Activated CD4-positive, alpha-beta memory T cell treated with anti-CD3 and anti-CD28 coated beads, Interleukin-2, amount 10 ng/mL, durations not matched to agents 7 days and 5 days (primary cell): ENCODE measurements at places on chromosomes 5 and 9.

DNA sequence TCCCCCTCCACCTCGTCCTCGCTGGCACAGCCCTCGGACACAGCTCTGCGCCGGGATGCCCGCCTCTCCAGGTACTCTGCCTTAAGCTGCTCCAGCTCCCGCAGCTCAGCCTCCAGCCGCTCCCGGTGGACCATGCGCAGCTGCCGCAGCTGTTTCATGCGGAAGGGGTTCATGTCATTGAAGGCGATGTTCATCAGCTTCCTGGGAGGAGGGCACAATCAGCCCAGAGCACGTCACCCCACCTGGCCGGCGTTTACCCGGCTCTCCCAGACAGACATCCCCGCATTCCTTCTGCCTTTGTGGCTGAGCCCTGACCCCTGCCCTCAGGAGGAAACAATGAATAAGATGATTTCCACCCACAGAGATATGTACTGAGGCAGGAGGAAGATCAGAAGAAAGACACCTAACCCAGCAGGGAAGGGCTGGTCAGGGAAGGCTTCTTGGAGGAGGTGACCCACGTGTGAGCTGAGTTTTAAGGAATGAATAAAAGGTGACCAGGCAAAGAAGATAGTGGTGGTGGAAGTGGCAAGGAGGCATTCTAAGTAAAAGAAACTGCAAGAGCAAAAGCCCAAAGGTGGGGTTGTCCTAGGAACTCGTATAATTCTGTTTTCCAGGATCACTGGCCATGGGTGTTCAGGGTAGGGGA, 7.1 kb upstream of the CORO2A start:
- H3K27ac ChIP-seq, result no peak overlapping the region
- H3K36me3 ChIP-seq, result no peaks in the 10 kb centered on the region
- no peak for DNase-seq
- H3K4me1 ChIP-seq, result no peaks in the 10 kb centered on the region

- H3K4me1 ChIP-seq, result peaks cover 50% of the 10 kb centered on the region
- no peaks in the 10 kb centered on the region for H3K27me3 ChIP-seq
- H3K36me3 ChIP-seq, result peaks cover 52% of the 10 kb centered on the region
- peak overlapping the region; percentile 74 for H3K27ac ChIP-seq
- no peak for DNase-seq
Observed at GRCh38 chr9:114894206-114894605, 36.2 kb downstream of the TNFSF8 start.

GRCh38 chr5:57734296-57734695, 251.7 kb upstream of the ACTBL2 start:
- no peaks in the 10 kb centered on the region for H3K4me1 ChIP-seq
- no peak overlapping the region for H3K27ac ChIP-seq
- DNase-seq, result no peak
- no peak overlapping the region for H3K4me3 ChIP-seq

GRCh38 chr9:7243838-7244237, 486.1 kb downstream of the KDM4C start:
- H3K27ac ChIP-seq, result no peak overlapping the region
- DNase-seq, result no peak
- no peak overlapping the region for H3K4me3 ChIP-seq
- no peaks in the 10 kb centered on the region for H3K36me3 ChIP-seq
- no peaks in the 10 kb centered on the region for H3K4me1 ChIP-seq

DNA sequence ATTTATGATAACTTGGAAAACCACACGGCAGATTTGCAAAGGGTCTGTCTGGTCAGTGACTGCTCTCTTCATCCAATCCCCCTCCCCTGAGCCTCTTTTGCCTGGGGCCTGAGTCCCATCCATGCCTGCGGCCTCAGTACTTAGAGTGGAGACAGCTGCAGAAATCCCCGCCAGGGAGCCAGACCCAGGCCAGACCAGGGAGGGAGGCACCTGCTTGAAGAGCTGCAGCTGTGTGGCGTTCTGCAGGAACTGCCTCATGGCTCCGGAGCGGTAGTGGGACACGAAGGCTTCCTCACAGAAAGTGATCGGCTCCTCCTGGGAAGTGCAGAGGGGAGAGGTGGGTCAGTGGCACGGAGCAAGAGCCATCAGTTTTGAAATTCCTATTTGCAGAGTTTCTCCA, 101.6 kb downstream of the CRB2 start:
- H3K27me3 ChIP-seq, result no peaks in the 10 kb centered on the region
- no peak overlapping the region for H3K4me3 ChIP-seq
- H3K27ac ChIP-seq, result no peak overlapping the region
- no peaks in the 10 kb centered on the region for H3K4me1 ChIP-seq
- H3K36me3 ChIP-seq, result no peaks in the 10 kb centered on the region

DNA sequence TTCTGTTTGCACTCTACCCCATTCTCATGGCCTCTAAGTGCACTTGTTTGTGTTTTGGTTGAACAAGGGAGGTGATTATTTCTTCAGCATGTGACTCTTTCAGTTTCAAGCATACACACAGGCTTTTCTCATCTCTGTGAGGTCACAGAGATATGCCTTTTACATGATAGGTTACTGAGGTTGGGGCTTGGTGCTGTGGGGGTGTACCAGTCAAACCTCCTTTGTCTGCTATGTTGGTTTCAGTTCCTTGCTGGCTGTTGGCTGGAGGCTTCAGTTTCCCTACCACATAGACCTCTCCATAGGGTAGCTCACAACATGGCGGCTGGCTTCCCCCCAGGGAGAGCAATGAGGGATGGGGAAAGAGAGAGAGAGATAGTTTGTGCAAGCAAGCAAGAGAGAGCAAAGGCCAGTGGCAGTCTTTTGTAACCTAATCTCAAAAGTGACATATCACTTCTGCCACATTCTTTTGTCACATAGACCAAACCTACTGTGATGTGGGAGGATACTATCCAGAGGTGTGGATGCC, 96.7 kb upstream of the SEMA6A start:
- no peaks in the 10 kb centered on the region for H3K27me3 ChIP-seq
- H3K4me3 ChIP-seq, result no peak overlapping the region
- no peak overlapping the region for H3K27ac ChIP-seq

DNA sequence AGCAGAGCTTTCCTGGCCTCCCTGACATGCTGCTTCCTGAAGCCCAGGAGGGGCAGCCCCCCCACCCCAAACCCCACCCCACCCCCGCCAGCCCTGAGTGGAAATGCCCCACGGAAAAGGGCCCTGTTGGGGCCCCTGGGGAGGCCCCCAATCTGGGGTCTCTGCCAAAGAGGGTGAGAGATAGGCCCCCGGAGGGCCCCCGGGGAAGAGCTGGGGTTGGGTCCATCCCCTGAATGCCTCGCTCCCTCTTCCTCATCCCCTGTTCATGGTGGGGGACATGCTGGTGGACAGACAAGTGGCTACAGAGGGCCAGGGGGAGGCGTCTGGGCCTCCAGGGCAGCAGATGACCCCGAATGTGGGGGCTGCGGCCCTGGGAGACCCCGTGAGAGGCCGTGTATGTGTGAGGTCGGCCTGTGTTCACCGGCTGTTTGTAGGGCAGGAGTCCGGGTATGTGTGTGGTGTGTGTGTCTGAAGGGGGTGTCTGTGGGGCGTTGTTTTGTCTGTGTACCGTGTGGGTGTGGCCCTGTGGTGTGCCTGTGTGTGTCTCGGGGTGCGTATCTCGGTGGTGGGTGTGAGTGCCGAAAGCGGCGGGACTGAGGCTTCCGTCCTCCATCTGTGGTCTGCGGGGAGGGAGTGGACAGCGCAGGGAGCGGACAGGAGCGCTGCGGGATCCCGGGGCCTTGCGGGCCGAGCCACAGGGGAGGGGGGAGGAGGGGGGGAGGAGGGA, 11.3 kb downstream of the C9orf50 start:
- no peaks in the 10 kb centered on the region for H3K27me3 ChIP-seq
- H3K4me1 ChIP-seq, result peaks cover 47% of the 10 kb centered on the region
- DNase-seq, result peak; percentile 70
- H3K36me3 ChIP-seq, result no peaks in the 10 kb centered on the region

DNA sequence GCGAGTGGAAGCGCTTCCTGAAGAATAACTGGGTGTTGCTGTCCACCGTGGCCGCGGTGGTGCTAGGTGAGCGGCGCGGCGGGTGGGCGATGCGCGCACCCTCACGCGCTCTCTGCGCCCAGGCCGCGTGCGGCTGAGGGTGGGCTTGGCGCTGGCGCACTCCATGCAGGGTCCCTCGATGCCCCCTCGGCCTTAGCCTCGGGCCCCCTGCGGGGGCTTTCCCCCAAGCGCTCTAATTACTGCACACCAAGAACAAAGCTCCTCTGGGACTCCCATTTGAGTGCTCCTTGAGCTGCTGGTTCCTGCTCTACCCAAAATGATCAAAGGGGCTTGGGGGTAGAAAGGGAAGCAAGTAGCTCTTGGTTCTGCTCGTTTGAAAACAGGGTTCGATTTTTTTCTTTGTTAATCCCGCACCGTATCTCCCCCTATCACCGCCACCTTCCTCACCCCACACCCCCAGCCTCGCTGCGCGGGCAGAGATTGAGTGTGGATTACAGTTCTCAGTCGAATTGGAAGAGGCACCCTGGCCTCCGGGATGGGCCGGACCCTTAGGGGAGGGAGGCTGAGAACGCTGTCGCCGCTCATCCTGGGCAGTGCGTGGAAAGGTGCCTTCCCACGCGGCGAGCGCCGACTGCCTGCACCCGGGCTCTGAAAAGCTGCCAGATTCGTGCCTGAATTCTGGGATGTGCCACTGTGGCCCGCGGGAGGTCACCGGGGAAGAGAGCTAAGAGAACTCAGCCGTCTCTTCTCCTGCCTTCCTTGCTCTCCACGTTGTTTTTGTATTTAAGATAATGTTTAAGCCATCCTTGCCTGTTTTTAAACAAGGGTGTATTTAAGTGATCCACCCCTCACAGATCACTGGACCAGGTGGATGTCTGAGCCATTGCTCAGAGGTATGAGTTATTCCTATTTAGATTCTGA, 697 bp downstream of the SLC1A1 start:
- H3K27me3 ChIP-seq, result peaks cover 54% of the 10 kb centered on the region
- peaks cover 11% of the 10 kb centered on the region for H3K4me1 ChIP-seq
- peak overlapping the region; percentile 58 for H3K4me3 ChIP-seq
- H3K27ac ChIP-seq, result no peak overlapping the region
- H3K36me3 ChIP-seq, result no peaks in the 10 kb centered on the region

DNA sequence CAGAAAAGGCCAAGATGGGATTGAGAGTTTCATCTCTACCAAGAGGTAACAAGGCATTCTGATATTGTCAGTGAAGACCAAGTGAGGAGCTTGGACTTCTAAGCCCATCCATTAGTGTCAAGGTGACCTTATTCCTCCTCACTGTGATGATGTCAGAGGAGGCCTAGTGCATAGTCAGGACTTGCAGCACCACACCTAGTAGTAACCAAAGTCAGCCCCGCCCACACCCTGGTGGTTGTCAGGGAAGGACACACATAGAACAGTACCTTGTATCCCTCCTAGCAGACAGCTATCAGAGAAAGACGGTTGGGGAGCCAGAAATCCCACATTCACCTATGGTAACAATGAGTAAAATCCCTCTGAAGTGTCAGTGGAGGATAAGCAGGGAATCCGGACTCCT, 111.7 kb downstream of the AP3B1 start:
- H3K27ac ChIP-seq, result no peak overlapping the region
- peaks cover 21% of the 10 kb centered on the region for H3K36me3 ChIP-seq
- H3K27me3 ChIP-seq, result no peaks in the 10 kb centered on the region
- H3K4me1 ChIP-seq, result peaks cover 4% of the 10 kb centered on the region

GRCh38 chr5:124812771-124813358, 66.4 kb upstream of the ZNF608 start:
- no peak overlapping the region for H3K27ac ChIP-seq
- no peaks in the 10 kb centered on the region for H3K4me1 ChIP-seq
- H3K36me3 ChIP-seq, result no peaks in the 10 kb centered on the region
- H3K4me3 ChIP-seq, result no peak overlapping the region

- no peaks in the 10 kb centered on the region for H3K27me3 ChIP-seq
- peaks cover 41% of the 10 kb centered on the region for H3K36me3 ChIP-seq
- no peak overlapping the region for H3K4me3 ChIP-seq
- no peak for DNase-seq
- no peaks in the 10 kb centered on the region for H3K4me1 ChIP-seq
- H3K27ac ChIP-seq, result no peak overlapping the region
Observed at GRCh38 chr5:171874234-171874633, 88.6 kb downstream of the SMIM23 start.

DNA sequence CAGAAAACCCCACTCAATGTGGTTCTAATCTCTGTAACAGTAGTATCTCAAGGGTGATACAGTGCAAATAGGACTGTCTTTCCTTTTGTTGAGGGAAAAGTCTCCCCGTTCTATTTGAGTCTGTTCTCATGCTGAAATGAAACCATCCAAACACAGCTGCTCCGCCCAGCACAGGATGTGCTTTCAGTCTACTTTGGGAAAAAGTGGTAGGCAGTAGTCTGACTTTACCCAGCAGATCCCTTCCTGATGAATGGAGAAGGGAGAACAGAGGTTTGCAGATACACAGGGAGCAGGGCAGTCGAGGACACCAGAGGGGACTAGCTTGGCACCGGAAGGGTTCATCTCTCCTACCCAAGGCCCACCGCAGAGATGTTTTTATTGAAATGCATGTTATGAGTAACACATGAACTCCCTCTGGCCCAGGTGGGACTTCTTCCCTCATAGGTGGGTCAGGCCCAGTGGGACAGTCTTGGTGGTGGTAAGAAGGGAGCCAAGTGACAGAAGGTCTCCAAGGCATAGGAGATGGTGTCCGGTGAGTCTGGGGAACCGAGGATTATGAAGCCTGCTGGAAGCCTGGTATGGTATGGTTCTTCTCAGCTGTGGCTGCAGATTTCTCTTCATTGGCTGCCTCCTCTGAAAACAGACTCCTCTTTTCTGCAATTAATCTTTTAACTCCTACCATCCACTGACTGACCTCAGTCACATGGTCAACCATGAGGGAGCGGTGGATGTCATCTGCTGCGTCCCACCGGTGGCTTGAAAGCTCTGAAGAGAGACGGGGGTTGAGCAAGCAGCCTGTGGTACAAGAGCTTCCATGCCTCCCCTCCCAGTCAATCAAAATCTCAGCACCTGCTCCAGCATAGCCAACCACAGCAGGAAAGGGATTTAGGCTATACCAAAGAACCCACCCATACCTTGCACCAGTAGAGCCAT, 3.0 kb downstream of the EIF4EBP3 start:
- H3K27me3 ChIP-seq, result no peaks in the 10 kb centered on the region
- peaks cover 62% of the 10 kb centered on the region for H3K36me3 ChIP-seq
- DNase-seq, result no peak
- no peak overlapping the region for H3K4me3 ChIP-seq
- H3K4me1 ChIP-seq, result peaks cover 82% of the 10 kb centered on the region
- H3K27ac ChIP-seq, result peak overlapping the region; percentile 55

DNA sequence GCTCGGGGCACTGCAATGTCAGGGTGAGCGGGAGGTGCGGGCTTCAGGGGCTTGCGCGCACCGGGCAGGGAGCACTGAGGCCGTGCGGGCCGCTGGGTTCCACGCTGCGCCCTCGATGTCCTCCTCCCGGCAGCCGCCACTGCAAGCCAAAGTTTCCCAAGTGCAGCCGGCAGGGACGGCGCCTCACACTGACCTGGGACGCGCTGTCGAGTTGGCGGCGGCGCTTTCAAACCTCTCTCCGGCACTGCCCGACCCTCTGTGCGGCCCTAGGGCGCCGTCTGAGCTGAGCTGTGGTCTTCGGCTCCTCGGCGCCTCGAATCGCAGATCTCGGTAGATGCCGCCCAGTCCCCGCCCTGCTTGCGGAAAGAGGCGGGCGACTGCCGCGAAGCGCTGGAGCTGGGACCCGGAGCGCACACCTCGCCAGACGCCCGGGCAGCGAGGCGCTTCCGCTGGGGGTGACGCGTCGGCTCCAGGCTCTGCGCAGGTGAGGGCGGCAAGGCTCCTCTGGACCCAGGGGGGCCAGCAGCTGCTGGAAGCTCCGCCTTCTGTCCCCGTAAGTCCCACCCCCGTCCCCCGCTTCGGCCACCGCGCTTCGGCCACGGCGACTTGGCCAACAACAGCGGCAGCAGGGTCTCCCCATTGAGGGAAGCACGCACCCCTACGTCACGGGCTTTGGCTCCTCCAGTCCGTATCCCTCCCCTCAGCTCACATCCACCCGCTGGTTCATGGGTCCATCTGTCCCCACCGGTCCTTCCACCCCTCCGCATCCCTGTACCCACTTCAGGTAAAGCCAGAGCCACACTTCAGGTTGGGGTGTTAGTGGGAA, at the start of gene ANKRD34B:
Gene ANKRD34B, minus strand, starts transcription at position 320 of the 826 bp plus-strand sequence. CDS start 10,261 bp downstream, outside the sequence.
- H3K27me3 ChIP-seq, result peaks cover 67% of the 10 kb centered on the region
- H3K36me3 ChIP-seq, result no peaks in the 10 kb centered on the region
- peak; percentile 37 for DNase-seq
- H3K4me3 ChIP-seq, result peak within 1 kb of the TSS; percentile 47
- no peak within 1 kb of the TSS for H3K27ac ChIP-seq
